ENCODE measurements at places on chromosomes 11 and 22.

GRCh38 chr22:50190182-50190940, 4.6 kb downstream of the TRABD start:
- peak; percentile 93 for DNase-seq

DNA sequence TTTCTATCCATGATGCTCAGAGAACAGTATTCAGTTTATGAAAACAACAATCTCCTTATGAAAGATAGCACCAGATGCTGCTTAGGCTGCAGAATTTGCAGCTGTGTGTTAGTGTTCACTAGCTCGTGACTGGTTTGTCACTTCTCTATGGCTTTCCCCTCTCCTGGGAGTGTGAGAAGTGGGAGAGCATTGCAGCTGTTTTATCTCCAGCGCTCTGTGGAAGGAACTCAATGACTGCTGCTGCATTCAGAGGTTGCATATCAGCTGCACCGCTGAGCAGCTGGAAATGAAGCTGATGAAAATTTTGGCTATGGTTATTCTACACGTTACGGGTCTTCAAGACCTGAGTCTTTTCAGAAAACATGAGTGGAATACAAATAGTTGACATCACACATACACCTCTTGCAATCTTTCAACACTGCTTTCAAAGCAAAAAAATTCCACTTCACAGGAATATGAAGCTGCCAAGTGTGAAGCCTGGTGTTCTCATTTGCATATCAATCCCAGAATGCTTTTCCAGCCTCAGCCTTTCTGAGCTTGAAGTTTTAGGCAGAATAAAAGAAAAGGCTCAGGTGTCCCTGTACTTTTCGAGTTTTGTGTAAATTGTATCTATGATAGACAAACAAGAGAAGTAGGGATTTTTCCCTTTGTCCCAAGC, 149.3 kb upstream of the DDI1 start:
- no peak for DNase-seq

GRCh38 chr11:60719391-60719790, 5.1 kb upstream of the MS4A18 start:
- DNase-seq, result no peak

DNA sequence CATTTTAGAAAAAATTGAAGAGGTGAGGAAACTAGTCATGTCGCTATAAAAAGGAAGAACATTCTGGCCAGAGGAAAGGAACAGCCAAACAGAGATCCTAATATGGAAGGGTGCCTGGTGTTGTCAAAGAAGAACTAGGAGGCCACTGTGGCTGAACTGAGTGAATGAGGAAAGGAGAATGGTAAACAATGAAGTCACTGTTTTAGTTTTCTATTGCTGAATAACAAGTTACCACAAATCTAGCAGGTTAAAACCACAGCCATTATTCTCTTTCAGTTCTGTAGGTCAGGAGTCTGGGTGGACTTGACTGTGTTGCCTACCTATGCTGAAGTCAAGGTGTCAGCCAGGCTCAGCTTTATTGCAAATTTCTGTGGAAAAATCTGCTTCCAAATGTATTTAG, 549.3 kb upstream of the CCDC90B start:
- no peak for DNase-seq

DNA sequence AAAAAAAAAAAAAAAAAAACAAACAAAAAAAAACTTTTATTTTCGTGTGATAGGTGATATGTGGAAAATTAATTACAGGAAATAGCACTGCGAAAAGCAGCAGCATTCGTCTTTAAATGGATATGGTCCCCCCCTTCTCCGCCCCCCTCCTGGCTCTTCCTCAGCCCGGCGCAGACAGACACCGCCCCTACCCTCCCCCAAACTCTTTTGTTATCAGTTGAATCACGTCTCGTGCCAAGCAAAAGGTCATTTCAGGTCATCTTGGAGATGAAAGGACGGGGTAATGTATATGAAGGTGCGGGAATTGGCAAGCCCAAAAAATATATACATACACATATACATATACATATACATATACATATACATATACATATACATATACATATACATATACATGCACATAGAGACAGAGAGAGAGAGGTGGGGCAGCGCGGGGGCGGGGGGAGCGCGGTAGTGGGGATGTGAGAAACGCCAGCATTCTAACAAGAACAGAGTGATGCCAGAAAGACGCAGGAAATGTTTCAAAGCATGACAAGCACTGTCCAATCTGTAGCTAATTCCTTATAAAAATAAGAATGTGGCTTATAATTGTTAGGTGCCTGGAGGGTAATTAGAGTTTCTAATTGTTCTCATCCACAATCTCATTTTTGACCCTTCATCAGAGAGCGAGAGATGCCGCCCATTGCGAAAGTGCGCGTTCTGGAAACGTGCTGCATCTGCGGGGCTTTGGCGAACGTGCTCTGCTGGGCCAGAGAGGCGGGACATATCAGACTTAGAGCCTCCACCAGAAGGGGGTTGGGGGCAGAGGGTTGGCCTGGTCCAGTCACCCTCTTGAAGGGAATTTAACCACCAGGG, 214.5 kb upstream of the UBASH3B start:
- DNase-seq, result peak; percentile 46

DNA sequence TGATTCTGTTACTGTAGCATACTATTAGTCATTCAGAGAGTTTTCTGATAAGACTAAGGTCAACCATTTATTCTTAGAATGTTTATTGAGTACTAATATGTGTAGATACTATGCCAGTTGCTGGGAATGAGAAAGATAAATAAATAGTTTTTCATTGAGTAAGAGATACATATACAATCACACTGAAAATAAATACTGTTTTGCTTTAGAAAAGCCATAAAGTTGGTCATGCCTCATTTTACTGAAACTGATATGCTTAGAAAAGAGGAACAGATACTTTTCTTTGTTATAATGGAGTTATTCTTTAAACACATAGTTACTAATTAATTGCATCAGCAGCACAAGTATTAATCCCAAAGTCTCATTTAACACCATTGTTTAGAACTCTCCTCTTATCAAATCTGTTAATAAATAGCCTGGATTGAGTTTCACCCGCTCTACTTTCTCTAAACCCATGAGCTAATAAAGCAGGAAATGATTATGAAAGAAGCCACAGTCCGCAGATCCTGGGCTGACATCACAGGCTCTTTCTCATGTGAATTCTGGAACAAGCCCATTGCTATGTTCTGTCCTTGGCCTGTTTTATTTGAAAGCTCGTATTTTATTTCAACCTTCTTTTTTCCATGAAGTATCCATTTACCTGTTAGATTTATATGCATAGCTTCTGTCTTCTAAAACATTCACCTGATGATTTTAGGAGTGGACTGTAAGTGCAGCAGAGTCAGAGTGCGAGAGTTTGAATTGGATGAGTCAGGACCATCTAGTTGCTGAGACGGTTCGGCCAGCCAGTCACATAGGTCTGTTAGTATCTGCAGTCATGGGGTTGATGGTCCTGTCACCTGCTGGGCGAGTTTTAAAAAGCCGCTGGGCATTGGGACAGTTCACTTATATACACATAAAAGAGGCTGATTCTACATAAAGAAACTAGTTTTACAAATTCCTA, 35.5 kb downstream of the PIWIL4 start:
- peak; percentile 45 for DNase-seq

DNA sequence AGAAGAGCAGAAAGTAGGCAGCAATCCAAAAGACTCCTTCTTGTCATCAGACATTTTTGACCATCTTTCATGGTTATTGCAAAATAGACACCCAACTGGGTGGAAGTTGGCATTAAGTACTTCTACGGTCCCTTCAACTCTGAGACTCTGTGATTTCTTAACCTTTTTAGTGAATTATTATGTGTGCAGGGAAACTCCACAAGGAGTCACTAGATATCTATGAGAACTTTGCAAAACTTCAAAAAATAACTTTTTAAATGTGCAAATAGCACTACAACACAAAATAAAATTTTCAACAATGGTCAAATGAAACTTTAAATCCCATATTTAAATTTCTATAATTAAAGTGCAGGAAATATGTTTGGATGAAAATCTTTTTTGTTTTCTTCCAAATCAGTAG, 88.7 kb downstream of the SLC17A6 start:
- DNase-seq, result no peak

DNA sequence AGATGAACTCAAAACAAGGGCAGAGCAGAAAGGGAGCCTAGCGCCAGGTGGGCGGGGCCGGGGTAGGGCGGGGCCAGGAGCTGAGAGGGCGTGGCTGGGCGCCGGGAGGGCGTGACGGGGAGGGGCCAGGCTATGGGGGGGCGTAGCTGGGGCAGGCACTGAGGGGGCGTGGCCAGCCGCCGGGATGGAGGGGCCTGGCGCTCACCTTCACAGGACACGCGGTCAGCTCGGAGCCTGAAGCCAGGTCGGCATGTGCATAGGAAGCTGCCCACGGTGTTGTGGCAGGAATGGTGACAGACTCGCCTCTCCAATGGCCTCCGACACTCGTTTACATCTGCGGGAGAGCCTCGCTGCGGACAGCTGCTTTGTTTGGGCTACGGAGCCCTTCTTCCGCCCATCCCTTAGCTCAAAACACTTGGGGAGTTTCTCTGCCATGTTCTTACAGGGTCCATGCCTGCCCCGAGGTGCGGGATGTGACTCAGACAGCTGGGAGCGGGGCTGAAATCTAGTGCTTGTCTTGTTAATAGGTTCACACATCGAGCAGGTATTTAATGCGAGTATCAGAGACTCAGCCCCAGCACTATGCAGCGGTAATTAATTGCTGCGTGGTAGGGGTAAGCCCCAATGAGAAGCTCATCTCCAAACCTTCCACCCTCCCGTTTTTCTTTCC, 13.4 kb downstream of the VWCE start:
- DNase-seq, result peak; percentile 79

- no peak for DNase-seq
Measured at GRCh38 chr11:33366918-33367317, 109.7 kb downstream of the HIPK3 start.

DNA sequence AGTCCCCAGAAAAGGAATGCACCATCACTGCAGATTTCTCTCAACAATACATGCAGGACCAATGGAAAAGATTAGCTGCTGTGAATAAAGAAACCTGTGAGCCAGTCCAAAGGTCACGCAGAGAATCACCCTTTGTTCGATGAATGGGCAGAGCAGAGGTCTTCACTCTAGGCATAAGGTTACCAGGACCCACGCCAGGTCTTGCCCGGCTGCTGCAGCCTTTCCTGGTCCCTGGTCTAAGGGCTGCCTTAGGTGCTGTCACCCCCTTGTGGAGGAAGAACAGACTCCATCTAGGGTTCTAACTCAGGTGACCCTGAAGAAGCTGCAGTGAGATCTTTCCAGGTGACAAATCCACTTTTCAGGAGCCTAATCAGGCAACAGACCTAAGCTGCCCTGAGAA, 29.0 kb upstream of the NAP1L4 start:
- peak; percentile 26 for DNase-seq

DNA sequence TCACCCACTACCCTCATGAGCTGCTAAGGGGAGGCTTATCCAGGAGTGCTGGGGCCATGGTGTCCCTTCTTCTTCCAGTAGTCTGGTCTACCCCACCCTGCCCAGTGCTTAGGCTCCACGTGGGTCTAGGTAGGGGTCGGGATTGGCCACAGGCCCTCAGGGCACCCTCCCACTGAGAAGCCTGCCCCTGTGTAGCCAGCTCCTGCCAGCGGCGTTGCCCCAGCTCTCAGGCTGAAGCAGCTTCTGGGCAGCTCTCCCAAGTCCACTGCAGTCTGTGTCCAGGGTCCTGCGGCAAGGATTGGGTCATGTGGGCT, 24.0 kb upstream of the RIC3 start:
- no peak for DNase-seq

- DNase-seq, result no peak
Measured at GRCh38 chr11:96339706-96340554, 3.1 kb downstream of the MAML2 start.

GRCh38 chr11:14567064-14567651, 47.0 kb upstream of the PSMA1 start:
- DNase-seq, result no peak

DNA sequence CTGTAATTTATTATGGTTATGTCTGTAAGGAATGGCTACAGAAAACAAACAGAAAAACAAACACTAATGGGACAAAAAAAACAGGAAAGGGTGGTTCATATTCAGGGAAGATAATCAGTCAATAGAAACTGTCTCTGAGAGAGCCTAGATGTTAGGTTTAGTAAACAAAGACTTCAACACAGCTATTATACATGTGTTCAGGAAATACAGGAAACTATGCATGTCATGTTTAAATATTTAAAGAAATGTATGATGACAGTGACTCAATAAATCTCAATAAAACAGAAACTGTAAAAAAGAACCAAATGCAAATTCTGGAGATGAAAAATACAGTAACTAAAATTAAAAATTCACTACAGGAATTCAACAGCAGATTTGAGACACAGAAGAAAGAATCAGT, 76.0 kb downstream of the PACS1 start:
- no peak for DNase-seq

DNA sequence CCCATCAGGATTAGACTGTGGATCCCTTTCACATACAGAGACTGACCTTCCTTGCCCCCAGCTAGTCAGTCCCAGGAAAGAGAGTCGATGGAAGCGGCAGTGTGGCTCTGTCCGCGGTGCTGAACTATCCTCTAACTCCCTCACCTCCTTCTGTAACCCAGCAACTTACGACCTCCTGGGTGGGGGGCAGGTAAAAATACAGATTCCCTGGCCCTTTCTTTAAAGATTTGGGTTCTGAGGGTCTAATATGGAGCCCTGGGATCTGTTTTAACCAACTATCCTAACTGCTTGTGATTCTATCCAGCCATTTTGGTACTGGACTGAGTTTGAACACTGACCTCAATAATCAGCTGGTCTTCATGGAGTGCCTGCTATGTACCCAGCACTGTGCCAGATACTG, 23.2 kb downstream of the MFNG start:
- peak; percentile 22 for DNase-seq

DNA sequence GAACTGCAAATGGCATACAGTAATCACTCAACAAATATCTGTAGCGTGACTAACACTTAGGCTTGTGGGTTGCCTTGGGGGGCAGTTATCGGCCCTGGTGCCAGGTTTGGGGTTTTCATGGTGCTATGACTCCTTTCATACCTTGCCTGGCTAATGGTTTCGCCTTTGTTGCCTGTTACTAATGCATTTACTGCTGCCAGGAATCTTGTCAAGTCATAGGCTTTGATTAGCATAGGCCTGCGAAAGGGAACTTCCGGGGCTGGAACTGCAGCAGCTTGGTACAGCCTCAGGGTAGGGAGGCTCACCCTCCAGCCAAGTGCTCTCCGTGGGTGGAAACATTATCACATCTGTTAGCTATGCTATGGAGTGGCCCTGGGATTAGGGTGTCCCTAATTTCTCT, 13.2 kb downstream of the SLC25A18 start:
- DNase-seq, result no peak

Measured in erythroblast (primary cell).